Gastrocnemius medialis (tissue), 4 donors: ENCODE measurements at places on chromosomes 16 and 17. TPM values are rescaled to one million over a fixed set of nuclear protein-coding genes. Genes with fewer than 3 reads are reported as not detected.

GRCh38 chr17:70144260-70144846, 25.0 kb upstream of the KCNJ2 start:
- no peak overlapping the region for H3K4me3 ChIP-seq
- no peaks in the 10 kb centered on the region for H3K36me3 ChIP-seq
- DNase-seq, result no peak
- H3K4me1 ChIP-seq, result peaks cover 4% of the 10 kb centered on the region
- no peak overlapping the region for H3K27ac ChIP-seq

DNA sequence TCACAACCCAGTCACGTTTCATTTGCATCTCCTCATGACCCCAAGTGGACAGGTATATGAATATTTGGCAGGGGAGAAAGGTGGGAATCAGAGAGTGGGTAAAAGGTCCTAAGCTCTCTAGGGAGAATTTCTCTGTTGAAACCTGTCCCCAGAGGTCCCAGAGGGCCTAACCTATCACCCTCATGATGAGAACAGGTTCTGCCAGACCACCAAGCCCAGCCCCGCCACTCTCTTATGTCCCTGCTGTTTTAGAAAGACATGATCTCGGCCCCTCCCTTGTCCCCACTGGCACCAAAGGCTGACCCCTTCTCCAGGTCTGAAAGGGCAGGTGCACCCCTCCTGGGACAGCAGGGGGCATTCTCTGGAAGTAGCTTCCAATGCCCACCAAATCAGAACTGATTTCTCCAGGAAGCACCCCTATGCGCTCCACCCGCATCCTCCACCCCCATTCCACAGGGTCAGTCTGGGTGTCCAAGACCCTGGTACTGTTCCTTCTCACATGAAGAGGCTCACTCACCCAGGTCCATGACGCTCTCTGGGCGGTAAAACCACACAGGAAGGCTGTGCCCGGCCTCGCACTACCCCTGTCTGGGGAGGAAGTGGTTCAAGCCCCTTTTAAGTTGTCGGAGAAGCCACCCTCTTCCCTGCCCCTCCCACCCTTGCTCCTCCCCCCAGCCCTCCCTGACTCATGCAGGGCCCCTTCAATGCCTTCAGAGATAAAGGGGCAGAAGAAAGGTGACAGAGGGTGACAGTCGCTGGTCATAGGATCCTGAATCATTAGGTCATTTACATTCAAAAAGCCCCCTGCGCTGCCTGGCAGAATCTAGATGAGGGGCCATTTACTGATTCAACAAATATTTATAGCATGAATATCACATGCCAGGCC, at the start of gene CCR7:
Gene CCR7, minus strand, starts transcription at position 590 of the 886 bp plus-strand sequence. Its CDS starts 63 bp downstream, at position 527.
- no peak within 1 kb of the TSS for H3K27ac ChIP-seq
- no peaks in the 10 kb centered on the region for H3K27me3 ChIP-seq
- DNase-seq, result no peak
- no peaks in the 10 kb centered on the region for H3K36me3 ChIP-seq
- H3K4me1 ChIP-seq, result peaks cover under 1% of the 10 kb centered on the region
- H3K4me3 ChIP-seq, result no peak within 1 kb of the TSS

DNA sequence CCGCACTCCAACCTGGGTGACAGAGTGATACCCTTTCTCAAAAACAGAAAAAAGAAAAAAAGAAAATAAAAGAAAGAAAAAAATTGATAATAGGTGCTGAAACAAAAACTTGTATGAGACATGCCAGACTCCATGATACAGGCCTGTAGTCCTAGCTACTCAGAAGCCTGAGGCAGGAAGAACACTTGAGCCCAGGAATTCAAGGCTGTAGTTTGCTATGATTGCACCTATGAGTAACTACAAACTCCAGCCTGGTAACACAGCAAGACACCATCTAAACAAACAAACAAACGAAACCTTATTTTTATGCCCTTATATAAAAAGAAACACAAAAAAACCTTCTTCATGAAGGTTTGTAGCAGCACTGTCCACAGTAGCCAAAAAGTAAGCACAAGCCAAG, 5.0 kb upstream of the CMTM4 start:
- H3K4me3 ChIP-seq, result no peak overlapping the region
- H3K27ac ChIP-seq, result no peak overlapping the region
- peaks cover 5% of the 10 kb centered on the region for H3K4me1 ChIP-seq
- no peaks in the 10 kb centered on the region for H3K36me3 ChIP-seq
- DNase-seq, result no peak
- H3K27me3 ChIP-seq, result no peaks in the 10 kb centered on the region

GRCh38 chr17:57418463-57419246, 162.3 kb downstream of the MSI2 start:
- no peaks in the 10 kb centered on the region for H3K27me3 ChIP-seq
- H3K27ac ChIP-seq, result no peak overlapping the region
- no peak overlapping the region for H3K4me3 ChIP-seq

- H3K4me3 ChIP-seq, result no peak overlapping the region
- H3K27me3 ChIP-seq, result no peaks in the 10 kb centered on the region
- H3K4me1 ChIP-seq, result no peaks in the 10 kb centered on the region
- H3K27ac ChIP-seq, result no peak overlapping the region
Observed at GRCh38 chr17:72969293-72969906, 123.1 kb downstream of the SLC39A11 start.

DNA sequence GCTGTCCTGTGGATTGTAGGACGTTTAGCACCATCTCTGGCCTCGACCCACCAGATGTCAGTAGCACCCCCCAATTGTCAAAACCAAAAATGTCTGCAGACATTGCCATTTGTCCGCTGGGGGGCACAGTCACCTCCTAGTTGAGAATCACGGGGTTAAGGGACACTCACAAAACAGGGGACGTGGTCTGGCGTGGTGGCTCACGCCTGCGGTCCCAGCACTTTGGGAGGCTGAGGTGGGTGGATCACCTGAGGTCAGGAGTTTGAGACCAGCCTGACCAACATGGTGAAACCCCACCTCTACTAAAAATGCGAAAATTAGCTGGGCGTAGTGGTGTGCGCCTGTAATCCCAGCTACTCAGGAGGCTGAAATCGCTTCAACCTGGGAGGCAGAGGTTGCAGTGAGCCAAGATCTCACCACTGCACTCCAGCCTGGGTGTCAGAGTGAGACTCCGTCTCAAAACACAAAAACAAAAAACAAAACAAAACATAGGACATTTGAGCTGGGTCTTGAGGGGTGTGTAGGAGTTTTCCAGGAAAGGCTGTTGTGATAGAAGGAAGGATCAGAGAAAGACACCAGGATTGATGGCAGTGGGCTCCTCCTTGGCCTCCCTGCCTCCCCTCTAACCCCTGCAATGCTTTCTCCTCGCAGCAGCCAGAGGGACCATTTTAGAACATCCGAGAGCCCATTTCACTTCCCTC, 171.8 kb upstream of the GSE1 start:
- H3K27me3 ChIP-seq, result no peaks in the 10 kb centered on the region
- DNase-seq, result no peak
- H3K27ac ChIP-seq, result no peak overlapping the region
- H3K36me3 ChIP-seq, result no peaks in the 10 kb centered on the region

DNA sequence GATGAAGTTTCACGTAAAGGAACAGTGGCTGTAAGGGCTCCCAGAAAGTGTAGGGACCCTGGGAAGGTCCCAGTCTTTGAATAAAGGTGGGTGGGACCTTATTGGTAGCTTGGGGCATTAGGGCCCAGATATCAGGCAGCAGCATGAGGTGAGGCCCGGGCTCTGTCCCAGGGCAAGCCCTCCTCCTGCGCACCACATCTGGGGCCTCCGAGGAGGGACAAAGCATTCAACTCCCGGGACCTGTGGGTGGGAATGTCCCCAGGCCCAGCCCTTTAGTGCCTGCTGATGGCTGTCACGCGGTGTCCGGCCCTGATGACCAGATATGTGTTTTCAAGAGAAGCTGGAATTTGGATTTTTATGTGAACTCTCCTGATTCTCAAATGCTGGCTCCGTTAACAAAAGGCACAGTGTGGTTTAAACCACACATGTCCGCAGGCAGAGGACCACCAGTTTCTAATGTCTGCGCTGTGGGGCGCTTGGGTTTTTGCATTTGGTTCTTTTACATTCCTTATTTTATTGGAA, 30.4 kb downstream of the RAI1 start:
- no peak overlapping the region for H3K4me3 ChIP-seq
- no peak for DNase-seq
- H3K4me1 ChIP-seq, result peaks cover 14% of the 10 kb centered on the region
- H3K27me3 ChIP-seq, result no peaks in the 10 kb centered on the region
- H3K36me3 ChIP-seq, result no peaks in the 10 kb centered on the region
- H3K27ac ChIP-seq, result no peak overlapping the region

- H3K36me3 ChIP-seq, result no peaks in the 10 kb centered on the region
- no peaks in the 10 kb centered on the region for H3K27me3 ChIP-seq
- no peak overlapping the region for H3K27ac ChIP-seq
- H3K4me1 ChIP-seq, result no peaks in the 10 kb centered on the region
- no peak overlapping the region for H3K4me3 ChIP-seq
Observed at GRCh38 chr16:35440875-35441274, 1981.5 kb downstream of the TP53TG3F start.

DNA sequence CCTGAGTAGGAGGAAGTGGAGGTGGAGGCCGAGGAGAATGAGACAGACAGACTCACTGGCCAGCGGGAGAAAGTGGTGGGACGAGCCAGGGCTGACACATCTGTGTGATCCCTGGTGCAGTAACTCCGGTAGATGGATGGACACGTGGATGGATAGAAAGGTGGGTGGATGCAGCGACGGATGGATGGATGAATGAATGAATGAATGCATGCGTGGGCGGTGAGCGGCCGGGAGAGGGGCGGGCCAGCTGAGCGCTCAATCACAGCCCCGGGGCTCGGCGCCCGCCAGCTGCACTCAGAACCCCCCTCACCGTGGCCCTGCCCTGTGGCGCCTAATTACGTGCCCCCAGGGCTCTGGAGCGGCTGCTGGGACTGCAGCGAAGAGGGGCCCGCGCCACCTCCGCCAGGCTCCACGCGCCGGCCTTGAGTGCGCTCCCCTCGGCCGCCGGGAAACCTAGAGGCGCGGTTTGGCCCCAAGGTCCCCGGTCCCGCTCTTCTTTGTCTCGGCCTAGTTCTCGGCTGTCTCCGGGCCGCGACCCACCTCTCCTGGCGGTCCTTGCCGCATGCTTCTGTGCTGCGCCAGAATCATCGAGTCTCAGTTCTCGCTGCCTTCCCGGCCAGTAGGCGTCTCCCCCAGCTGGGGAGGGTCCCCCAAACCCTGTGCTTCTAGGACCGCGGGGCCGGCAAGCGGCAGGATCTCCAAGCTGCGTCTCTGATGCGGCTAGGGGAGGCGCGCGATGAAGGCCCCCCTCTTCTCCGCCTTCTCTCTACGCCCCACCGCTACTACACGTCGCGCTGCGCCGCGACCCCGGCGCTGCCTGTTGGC, 41.0 kb downstream of the RAI1 start:
- no peak for DNase-seq
- peaks cover 4% of the 10 kb centered on the region for H3K4me1 ChIP-seq
- no peak overlapping the region for H3K27ac ChIP-seq

Gene ABCC3
- total RNA-seq, result 0.80 TPM
